ENCODE measurements at places on chromosomes 6 and 20. TPM values are rescaled to one million over a fixed set of nuclear protein-coding genes. Genes with fewer than 3 reads are reported as not detected.

COL21A1 gene
- 1.4 TPM for total RNA-seq

ZNF311 gene
- total RNA-seq, result 1.4 TPM

- H3K27ac ChIP-seq, result no peak overlapping the region
- no peaks in the 10 kb centered on the region for H3K36me3 ChIP-seq
- no peak overlapping the region for H3K4me3 ChIP-seq
- no peaks in the 10 kb centered on the region for H3K27me3 ChIP-seq
- H3K4me1 ChIP-seq, result peaks cover 6% of the 10 kb centered on the region
Observed at GRCh38 chr6:81785377-81785776, 32.9 kb upstream of the TENT5A start.

DNA sequence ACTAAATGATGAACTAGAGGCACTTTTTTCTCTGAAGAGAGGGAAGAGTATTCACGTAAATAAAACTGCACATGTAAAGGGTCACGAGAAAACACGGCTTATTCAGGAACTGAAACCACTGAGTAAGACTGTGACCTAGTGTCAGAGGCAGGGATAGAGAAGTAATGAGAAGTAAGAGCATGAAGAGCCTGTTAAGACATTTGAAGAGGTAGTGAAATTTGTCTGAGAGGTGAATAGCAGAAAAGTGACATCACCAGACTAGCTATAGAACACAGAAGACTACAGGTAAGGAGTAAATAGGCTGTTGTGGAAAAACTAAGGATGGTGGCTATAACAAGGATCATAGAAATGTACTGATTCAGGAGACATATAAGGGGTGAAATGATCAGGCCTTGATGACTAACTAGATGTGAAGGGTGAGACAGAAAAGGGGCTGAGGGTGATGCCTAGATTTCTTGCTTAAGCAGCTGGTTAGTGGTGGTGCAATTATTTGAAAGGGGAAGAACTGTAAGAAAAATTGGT lies 76.8 kb downstream of the REV3L start:
- no peak for DNase-seq
- H3K36me3 ChIP-seq, result peaks cover 19% of the 10 kb centered on the region
- no peak overlapping the region for H3K27ac ChIP-seq
- H3K4me3 ChIP-seq, result no peak overlapping the region
- H3K4me1 ChIP-seq, result peaks cover 11% of the 10 kb centered on the region

CST4 gene
- not detected for total RNA-seq

DNA sequence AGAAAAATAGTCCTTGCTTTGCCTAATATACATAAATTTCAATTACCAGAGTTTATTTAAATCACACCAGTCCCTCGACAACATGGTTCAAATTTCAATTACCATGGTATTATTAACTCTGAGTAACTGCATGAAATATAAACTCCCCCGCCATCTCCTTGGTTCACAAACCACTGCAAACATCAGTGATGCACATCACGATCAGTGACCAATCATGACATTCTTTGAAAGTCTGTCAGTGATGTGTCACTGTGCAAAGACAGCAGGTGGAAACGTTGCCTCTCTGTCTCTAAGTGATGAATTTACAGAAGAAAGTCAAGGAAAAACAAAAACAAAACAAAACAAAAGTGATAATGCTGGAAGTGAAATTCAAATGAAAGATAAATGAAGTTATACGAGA lies 86.7 kb downstream of the TASP1 start:
- no peak overlapping the region for H3K27ac ChIP-seq
- H3K36me3 ChIP-seq, result no peaks in the 10 kb centered on the region
- no peaks in the 10 kb centered on the region for H3K4me1 ChIP-seq
- no peak for DNase-seq
- no peaks in the 10 kb centered on the region for H3K27me3 ChIP-seq

SLC17A5 gene
- total RNA-seq, result 13.3 TPM

Measured in adrenal gland (tissue), 19 donors.